ENCODE measurements at places on chromosomes 5 and 9.

GRCh38 chr9:16613605-16614004 is 256.9 kb downstream of the BNC2 start:
- DNase-seq: no peak

DNA sequence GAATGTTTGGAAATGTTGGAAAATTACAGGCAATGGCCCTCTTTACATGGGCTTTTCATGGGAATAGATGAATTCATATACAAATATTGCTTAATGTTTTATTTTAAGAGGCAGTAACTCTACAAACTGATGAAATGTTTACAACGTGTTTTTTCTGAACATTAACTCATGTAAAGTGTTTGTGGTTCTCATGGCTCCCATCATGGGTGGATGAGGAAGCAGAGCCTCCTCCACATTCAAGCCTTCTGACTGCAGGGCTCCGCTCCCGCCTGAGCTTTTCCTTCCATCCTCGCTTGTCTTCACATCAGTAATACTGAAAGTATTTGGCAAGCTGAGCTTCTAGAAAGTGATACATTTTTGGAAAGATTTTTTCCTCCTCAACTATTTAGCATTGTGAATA is 204.2 kb downstream of the ARHGAP26 start:
- no peak for DNase-seq

DNA sequence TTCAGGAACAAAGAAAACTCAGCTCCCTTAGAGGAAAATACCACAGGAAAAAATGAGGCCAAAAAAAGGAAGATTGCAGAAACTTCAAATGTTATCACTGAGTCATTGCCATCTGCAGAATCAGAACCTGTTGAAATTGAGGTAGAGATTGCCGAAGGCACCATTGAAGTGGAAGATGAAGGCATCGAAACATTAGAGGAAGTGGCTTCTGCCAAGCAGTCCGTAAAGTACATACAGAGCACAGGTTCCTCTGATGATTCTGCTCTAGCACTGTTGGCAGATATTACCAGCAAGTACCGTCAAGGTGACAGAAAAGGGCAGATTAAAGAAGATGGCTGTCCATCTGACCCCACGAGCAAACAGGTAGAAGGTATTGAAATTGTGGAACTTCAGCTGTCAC is 30.8 kb upstream of the NIM1K start:
- no peak for DNase-seq

DNA sequence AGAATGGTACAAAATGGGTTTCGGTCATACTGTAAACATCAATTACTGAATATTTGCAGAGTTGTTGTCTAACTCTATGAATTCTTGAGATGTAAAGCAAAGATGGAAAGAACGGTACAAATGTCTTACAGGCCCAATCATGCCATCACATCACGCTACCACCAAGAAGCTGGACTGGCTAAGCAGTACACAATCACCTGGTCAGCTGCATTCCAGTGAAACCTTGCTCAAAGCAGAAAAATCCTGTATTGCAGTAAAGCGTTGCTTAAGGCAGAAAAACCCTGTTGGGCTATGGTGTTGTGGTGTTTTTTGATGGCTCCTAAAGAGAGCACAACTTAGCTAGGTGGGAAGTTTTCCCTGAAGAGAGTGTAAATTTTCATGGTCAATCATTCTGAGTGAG is 112.6 kb upstream of the RASA1 start:
- no peak for DNase-seq

DNA sequence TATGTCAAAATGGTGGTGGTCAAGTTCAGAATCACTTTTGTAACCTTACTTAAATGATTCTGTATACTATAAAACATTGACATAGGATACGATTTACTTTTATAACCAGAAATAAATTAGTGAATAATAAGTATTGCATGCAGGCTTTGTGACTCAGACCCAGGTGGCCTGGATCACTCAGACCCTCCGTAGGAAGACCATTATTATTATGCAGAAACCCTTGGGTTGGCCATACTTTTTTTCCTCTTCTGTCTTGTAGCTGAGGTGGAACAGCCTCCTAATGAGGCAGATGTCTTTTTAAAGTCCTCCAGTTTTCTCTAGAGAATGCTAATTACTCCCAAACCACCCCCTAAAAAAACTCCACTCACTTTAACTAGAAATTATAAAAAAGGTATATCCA is 121.9 kb downstream of the LPAR1 start:
- no peak for DNase-seq

DNA sequence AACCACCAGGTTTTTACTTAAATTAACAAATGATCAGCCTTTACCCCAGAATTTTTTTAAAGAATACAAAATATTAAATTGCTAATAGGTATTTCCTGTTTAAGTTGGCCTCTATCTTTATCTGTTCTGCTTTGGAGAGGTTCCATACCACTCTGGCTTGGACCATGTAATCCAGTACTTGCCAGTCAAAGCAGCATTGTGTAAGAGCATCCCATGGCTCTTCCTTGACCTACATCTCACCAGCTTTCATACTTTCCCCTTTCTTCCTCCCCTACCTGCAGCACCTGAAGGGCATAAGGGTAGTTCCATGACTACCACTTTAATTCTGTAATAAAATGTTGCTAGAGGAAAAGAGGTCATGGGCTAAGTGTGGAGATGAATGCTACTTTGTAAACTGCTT is 140.8 kb upstream of the MTAP start:
- DNase-seq: no peak

DNA sequence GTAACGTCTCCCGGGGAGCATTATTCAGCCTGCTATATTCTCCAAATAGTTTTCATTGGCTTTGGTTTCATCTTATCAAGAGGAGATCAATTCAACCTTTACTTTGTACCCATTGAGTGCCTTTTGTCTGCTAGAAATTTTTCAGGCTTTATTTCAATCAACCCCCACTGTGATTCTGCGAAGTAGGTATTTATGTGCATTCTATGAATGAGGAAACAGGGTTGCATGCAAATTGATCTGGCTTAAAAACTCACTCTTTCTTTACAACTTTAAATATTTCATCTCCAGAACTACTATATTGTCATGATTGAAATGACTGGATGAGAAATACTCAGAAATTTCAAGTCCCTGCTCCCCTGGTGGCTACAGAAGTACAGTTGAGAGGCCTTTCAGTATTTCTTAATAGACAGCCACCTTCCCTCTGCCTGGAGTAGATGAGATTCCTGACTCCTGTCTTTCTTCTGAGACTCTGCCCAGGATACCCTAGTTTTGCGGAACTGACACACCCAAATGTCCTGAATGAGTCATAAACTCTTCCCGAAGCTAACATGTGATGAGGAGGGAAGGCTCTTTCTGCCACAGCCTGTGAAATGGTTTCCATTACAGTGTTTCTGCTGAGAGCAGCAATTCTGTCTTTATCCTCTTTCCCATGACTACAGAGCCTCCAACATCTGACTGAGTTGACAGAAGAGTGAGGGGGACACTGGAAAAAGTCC is 52.6 kb upstream of the TNC start:
- DNase-seq: no peak

- DNase-seq: no peak
Observed at GRCh38 chr9:114330636-114331035, 967 bp downstream of the ORM2 start.

DNA sequence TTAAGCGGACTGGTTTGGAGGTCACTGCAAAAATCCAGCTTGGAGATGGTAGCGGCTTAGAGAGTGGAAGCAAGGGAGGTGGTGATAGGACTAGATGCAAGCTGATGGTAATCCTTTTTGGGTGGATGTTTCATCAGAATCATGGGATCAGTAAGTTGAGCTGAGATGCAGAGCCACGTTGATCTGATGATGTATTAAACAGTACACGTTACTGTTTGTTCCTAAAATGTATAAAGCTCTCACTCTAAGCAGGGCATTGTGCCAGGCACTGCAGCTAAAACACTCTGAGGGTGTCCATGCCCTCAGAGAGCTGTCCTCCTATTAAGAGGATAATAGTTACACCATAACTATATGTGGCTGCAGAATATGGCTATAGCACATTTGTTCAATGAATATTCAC is 93.1 kb downstream of the JAKMIP2 start:
- no peak for DNase-seq

DNA sequence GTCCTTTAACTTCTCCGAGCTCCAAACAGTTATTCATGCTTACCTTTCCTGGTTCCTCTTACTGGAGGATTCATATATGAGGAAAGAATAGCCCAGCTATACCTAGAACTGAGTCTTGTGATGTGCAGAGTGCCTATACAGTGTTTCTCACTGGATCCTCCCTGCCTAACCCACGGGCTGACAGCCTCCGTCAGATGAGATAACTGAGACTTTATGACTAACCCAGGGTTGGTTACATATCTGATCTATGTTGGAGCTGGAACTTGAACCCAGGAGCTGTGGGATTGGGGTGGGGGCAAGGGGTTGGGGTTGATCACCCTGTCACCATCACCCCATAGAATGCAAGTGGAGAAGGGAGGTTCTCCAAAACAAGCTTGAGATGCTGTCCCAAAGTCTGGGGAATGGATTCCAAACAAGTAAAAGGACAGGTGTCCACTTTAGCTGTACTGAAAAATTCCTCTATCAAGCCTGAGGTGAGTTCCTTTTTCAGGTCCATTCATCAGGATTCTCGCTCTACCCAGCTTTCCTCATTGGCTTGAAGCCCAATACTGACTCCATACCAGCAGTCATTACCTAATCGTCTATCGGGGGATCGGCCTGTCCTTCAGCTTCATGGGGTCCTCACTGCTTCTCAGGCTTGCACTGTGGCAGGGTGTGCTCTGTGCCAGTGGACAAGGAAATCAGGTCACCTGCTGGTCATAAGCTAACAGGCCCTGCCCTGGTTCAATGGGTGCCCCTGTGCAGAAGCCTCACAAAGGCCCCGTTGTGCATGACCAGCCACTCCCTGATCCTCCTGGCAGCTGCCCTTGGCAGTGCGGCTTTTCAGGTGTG is 100.6 kb downstream of the ARHGAP26 start:
- DNase-seq: no peak

DNA sequence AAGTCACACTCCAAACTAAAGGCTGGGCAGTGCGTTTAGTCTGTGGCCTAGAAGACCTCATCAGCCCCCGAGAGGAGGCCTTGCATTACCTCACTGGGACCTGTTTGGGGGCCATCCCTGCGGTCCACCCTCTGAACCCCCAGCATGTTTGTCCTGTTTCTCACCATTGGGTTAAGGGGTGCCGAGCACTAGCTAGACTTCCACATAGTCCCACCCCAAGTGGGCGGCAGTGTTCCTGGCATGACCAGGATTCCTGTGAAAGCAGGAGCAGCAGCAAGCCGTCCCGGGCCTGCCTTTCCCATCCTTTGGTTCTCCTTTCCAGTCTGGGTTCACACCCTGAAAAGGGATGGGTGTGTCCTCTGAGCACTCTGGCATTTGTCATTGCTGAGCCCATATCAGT is 26.6 kb upstream of the SAP30L start:
- DNase-seq: no peak
